ENCODE measurements at places on chromosomes 2 and 18.

DNA sequence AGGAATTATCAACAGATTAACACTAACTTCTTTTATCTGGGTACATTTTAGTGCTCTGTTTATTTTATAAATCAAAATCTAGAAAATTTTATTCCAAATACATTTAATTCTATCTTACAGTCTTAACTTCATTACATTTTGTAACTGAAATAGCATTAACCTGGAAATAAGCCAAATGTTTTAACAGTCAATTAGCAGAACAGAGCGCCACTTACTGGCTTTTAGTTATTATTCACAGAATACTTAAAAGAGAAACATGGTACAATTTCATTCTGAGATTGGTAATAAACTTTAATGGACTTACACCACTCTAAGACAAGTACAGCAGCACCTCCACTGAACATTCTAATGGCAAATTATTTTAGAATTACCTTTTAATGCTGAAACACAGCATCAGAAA lies 38.6 kb downstream of the SS18 start:
- DNase-seq: no peak

DNA sequence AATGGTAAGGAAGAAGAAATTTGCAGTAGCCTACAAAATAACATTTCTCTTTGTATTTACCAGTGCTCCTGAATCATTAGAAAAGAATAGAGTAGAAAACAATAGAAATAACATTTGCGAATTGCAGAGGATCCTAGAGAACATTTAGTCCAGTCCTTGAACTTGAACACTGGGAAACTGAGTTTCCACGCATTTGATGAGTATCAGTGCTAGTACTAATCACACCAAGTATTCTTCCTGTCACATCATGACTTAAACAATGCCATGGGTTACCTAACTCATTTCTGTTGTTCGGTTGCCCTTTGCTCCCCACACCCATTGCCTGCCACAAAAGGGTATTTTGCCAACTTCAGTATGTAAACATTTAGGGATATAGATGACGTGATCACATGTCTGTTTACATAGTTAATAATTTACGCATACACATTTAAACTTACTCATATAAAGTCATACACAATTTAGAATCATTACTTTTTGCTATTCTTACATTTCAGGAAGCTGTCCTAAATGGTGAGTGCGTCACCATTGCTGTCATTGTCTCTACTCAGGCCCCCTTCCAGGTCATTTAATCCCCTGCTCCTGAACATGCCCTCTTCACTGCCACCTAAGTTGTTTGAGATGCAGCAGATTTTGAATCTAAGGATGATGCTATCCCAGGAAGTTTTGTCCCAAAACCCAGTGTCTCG lies 42.3 kb downstream of the CRIM1 start:
- no peak for DNase-seq

- no peak for DNase-seq
Observed at GRCh38 chr2:30232801-30233130, 1.4 kb downstream of the LBH start.

- no peak for DNase-seq
Observed at GRCh38 chr2:132811148-132811915, 141.3 kb upstream of the LYPD1 start.

DNA sequence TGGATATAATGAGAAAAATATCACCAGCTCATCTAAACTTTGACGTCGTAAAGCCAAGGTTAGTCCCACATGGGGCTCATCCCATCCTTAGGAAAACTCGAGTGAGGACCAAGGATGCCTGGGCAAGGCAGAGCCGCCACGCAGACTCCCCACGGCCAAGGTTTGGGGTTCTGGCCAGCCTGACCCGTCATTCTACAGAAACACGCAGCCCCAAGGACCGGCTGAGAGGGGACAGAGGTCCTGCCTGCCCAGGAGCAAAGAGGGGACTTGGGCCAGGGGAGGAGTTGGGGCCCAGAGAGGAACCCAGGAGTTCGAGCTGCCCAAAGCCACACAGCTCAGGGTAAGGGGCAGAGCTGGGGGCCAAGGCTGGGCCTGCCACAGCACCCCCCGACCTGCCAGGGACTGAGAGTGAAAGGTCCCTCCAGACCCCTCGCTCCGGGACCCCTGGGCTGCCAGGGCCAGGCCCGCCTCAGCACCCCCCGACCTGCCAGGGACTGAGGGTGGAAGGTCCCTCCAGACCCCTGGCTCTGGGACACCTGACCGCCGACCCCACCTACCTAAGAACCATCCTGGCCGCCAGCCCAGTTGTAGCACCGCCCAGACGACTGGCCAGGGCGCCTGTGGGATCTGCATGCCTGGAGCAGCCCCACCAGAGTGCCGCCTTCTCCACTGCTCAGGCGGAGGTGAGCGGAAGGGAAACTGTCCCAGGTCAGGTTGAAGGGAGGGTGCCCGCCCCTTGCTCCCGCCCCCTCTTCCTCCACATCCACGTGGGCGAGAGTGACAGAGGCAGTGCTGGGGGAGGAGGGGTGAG lies at the start of gene PDCD1:
Gene PDCD1, minus strand, starts transcription at position 689 of the 811 bp plus-strand sequence. Its CDS starts 56 bp downstream, at position 633.
- DNase-seq: no peak

DNA sequence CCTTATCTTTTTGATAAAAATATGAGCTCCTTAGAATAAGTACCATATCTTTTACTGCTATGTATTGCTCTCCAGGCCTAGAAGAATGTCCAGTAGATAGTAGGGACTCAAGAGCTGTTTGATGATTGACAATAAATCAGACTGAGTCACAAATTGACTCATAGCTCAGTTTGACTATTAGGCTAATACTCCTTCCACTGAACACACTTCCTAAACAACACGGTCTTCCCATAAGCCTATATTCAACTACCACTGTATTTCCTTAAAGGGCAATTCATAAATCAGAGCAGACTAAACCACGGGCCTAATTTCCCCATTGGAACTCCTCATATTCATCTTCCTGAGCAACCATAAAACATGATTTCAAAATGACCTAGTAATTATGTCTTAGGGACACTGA lies 258.5 kb downstream of the ALK start:
- no peak for DNase-seq

GRCh38 chr2:87401726-87402345 lies 346.1 kb upstream of the PLGLB2 start:
- no peak for DNase-seq

DNA sequence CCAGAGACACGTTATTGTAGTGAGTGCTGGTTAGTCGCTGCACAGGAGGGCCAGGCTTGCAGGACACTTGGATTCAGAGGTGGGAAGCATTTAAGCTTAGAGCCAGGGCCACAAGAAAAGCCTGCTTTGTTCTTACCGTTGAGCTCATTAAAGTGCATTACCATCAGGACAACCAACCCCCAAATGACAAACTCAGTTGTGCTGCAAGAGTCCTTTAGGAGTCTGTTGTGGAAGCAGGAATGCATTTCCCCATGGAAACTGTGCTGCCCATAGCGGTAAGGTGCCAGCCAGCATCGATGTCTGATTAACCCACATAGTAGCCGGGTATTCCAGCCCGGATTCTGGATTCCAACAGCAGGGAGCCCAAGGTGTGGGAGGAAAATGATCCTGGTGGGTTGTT lies 23.4 kb upstream of the REEP1 start:
- no peak for DNase-seq

DNA sequence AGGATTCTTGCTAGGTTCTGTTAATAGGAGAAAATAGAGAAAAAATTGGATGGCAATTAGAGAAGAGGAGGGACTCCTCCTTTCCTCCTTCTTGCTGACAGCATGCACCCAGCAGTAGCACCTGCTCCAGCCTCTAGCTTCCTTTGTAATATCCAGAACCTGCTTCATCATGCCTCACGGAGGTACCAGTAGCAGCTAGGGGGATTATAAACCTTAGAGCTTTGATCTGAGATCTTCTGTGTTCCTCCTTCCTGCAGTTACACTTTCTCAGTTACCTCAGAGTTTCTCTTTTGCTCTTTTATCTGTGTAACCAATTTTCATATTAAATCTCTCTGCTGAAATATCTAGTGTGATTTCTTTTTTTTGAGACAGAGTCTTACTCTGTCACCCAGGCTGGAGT lies 16.6 kb downstream of the DPP4 start:
- DNase-seq: no peak

- DNase-seq: peak; percentile 42
Observed at GRCh38 chr2:113910110-113910717, 20.3 kb downstream of the ACTR3 start.

GRCh38 chr2:217125014-217125413 lies 265.1 kb upstream of the TNP1 start:
- DNase-seq: no peak

- no peak for DNase-seq
Observed at GRCh38 chr2:240917684-240918257, 11.6 kb downstream of the CROCC2 start.

- DNase-seq: no peak
Observed at GRCh38 chr18:77300579-77300978, 50.9 kb downstream of the GALR1 start.

DNA sequence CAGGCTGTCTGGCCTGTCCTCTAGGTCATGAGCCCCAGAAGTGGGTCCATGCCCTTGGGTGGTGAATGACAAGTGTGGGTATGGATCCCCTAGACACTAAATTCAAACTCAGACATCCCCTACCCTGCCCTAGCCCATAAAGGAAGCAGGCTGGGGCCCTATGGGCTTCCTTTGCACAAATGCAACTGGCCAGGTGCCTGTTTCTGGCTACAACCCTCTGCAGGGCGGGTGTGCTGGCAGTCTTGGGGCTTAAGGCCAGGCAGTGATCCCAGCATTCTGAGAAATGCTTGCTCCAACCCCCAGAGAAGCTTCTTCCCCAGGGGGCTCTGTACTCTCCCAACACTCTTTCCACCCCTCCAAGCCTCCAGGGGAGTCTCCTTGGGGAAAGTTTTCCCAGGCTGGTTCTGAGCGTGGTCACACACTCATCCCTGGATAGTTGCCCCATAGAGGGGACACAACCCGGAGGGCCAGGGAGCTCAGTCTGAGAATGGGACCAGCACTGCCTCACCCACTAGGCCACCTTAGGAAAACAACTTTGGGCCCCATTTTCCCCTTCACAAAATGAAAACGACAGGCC lies 16.6 kb upstream of the ASPRV1 start:
- no peak for DNase-seq

GRCh38 chr2:158755310-158756087 lies 39.6 kb upstream of the DAPL1 start:
- DNase-seq: no peak
